ENCODE measurements at places on chromosomes 2 and 18.

GRCh38 chr2:8324164-8324856 is 357.5 kb upstream of the ID2 start:
- DNase-seq = no peak

GRCh38 chr2:62010632-62011256 is 105.3 kb downstream of the COMMD1 start:
- DNase-seq = no peak

- DNase-seq = no peak
Observed at GRCh38 chr2:102538491-102538890, 65.5 kb downstream of the SLC9A4 start.

- no peak for DNase-seq
Observed at GRCh38 chr2:118686346-118686745, 161.1 kb downstream of the EN1 start.

GRCh38 chr2:160221391-160222276 is 21.6 kb upstream of the ITGB6 start:
- no peak for DNase-seq
